ENCODE measurements at places on chromosomes 3 and 15.

GRCh38 chr3:156201411-156202405, 81.3 kb downstream of the KCNAB1 start:
- no peak for DNase-seq

- DNase-seq = no peak
These were observed 1.4 kb upstream of the ISG20 start for GRCh38 chr15:88637436-88637835.

DNA sequence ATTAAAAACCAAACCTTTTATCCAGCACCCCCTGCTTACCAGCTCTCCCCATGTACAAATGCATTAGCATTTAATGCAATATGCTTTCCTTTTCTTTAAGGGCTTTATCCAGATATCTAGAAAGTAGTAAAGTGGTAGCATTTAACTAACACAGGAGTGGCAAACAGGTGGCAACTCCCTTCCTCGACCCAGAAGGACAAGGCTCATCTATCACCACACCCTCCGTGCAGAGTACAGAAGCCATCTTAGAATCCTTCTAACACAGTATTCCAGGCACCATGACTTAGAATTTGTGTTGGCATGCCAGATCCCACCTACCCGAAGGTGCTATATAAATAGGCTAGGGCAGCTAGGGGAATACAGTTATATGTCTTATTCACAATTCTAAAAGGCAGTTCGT, 148.6 kb upstream of the NSMCE3 start:
- DNase-seq = no peak

- DNase-seq = no peak
These were observed 199.4 kb upstream of the TTC14 start for GRCh38 chr3:180402471-180403073.

DNA sequence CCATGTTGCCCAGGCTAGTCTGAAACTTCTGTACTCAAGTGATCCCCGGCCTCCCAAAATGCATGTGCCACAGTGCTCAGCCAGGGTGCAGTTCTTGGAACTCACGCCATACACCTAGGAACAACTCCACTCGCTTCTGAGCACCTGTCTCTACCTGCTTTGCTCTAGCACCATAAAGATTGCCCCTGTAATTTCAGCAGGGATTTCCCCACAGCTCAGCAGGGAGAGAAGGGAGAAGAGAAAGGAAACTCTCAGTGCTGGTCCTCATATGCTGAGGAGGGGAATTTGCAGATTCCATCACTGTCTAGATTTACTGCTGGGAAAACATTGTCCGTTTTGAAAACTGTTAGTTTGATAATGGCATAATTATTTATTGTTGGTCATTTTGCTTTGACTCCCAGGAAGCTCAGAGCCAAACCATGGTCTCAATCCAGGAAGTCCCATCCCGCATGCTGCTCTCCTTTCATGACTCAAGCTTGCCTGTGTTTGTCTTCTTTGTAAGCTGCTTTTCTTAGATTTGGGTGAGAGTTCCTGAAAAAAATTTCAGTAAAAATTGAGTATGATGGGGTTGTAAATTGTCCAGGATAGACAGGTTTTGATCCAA, 24.2 kb downstream of the TRIM71 start:
- no peak for DNase-seq

- no peak for DNase-seq
These were observed 52.2 kb upstream of the OSBPL11 start for GRCh38 chr3:125647318-125648014.

DNA sequence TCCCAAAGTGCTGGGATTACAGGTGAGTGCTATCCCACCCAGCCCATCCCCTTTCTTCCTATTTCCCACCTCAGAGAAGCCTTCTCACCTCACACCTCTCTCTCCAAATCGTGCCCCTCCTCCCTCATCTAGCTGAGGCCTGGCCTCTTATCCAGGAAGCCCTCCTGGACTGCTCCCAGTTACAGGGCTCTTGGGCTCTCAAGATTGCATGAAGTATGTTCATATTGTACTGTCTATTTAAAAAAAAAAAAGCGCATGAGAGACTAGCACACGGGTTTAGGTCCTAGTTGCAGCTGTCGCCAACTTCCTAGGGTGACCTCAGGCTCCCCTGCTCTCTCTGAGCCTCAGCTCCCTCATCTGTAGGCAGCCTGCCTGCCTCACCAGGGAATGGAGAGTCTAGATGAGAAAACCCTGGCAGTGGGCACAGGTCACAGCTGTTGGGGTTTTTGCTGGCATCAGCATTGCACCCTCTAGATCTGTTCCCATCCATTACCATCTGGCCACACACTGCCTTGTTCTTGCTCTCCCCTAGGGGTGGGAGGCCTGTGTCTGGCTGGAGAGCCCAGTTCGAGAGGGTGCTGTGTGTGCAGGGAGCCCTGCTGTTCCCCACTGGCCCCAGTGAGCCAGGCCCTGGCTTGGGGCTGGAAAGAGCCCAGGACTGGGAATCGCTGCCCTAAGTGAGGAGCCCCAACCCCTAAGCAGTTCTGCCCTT, 24.2 kb upstream of the C15orf39 start:
- no peak for DNase-seq

GRCh38 chr15:55016225-55016624, 180.5 kb downstream of the RSL24D1 start:
- no peak for DNase-seq

DNA sequence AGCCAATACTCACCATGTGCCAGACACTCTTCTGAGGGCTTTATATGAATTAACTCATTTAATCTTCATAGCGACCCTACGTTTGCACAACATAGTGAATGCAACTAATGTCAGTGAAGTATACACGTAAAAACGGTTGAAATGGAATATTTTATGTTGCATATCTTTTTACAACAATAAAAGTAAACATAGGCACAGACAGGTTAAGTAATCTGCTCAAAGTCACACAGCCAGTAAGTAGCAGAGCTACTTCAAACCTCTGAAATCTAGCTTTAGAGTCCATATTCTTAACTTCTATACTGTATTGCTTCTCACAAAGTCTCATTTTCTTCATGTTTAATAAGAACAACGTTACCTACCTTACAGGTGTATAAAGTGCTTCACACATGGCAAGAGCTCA, 1.6 kb downstream of the SEC11A start:
- no peak for DNase-seq

DNA sequence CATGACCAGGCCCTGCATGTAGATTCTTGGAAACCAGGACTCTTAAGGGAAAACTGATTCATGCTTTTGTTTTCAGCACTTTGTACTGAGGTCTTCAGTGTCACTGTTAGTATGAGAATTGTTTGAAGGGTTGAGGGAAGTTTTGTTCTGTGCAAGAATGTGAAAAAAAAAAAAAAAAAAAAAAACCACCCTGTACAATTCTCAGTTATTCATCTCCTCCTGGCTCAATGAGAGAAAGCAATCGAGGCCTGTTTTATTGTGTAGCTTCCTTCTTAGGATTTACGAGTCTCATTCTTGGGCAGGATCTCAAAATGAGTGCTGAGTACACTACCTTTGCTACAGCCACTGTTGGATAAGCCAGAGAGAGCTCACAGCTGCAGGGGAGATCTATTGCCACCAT, 469.5 kb downstream of the CNTN4 start:
- no peak for DNase-seq

DNA sequence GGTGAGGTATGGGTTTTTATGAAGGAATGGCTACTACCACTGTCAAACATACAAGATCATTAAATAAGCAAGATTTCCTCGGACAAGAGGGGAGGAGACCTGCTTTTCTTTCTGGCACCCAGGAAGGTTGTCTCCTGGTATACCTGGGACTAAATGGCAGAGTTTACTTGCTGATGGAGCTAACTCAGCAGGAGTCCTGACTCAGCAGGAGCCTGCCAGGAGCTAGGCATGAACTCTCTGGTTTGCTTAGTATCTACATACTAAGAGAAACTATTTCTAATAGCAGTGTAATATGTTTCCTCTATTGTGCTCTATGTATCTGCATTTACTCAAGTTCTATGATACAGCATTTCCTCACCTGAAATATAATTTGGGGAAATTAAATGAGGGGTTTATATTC, 404.2 kb downstream of the RSL24D1 start:
- DNase-seq = no peak

DNA sequence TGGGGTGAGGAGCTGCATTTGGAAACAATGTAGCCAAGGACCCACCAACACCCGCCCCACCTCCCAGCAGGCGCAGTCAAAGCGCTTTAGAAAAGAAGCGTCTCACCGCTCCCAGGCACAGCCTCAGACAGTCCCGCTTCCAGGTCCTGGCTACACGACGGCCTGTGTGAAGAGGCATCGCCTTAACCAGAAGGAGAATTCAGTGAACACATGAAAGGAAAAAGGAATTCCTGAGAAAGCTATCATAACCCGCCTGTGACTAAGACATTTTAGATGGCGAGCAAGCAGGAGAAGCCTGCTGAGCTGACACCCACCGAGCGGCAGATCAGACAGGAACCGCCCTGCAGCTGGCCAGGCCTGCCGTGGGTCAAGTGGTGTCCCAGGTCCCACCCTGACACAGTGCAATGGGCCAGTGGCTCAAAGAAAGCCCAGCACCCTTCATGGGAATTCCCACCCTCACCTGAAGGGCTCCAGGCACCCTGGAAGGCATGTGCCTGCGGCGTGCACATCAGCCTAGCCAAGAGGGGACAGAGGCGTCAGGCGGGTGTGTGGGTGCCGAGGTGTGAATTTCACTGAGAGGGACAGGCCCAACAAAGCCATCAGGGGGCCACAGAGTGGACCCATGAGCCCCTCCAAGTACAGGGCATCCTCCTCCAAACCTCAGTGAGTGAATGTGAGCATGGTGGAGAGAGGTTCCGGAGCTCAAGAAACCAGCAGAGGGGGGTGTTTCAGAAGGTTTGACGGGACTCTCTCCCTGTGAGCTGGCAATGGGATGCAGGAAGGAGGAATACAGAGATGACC, 144.8 kb downstream of the NSMCE3 start:
- DNase-seq = no peak

DNA sequence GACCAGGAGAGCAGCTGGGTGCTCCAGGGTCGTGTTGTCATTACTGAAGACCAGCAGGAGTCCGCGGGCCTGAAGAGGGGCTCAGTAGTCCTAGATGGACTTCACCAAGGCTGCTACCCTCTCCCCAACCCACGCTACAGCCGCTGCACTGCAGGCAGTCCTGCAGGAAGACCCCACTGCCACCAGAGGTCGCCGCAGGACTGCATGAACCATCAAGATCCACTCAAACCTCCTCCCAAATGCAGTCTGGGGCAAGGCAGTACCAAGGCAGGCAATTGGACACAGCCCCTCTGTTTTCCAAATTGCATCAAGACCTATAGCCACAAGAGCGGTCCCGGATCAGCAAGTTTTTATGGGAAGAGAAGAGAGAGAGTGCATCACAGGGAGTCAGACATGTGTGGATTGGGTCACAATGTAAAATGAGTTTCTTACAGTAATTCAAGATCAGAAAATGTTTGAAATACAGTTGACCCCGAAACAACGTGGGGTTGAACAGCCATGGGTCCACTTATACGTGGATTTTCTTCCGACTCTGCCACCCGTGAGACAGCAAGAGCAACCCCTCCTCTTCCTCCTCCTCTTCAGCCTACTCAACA, 46.7 kb downstream of the DZIP1L start:
- DNase-seq = peak; percentile 70

GRCh38 chr3:47752716-47753115, 29.0 kb downstream of the SMARCC1 start:
- DNase-seq = no peak

DNA sequence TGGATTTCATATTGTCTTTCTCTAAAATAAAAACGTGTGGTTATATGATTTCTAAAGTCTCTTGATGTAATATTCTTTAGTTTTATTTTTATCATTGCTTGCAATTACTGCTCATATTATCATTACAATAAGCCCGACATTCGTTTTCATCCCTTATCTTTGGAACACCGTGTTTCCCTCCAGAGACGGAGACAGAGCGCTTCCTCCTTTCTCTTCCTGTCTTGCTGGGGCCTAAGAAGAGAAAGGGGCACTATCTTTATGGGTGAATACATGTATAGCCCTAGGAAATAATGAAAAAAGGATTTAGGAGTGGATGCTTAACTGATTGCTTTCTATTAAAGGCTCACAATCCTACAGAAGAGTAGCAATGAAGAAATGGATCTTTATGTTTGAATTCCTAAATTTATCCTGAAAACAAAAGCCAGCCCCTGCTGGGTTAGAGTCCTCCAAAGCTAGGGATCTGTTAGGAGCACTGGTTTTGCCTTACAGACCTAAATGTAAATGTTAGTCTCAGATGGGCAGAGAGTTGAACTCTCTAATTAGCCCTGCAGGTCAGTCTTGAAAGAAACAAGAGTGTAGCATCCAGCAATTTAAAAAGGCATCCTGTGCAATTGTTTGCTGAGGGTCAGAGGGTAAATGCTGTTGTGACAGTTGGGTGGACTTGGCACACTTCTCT, 145.1 kb downstream of the TP63 start:
- DNase-seq = no peak

GRCh38 chr3:61979638-61980037, 393.7 kb downstream of the FEZF2 start:
- DNase-seq = no peak

DNA sequence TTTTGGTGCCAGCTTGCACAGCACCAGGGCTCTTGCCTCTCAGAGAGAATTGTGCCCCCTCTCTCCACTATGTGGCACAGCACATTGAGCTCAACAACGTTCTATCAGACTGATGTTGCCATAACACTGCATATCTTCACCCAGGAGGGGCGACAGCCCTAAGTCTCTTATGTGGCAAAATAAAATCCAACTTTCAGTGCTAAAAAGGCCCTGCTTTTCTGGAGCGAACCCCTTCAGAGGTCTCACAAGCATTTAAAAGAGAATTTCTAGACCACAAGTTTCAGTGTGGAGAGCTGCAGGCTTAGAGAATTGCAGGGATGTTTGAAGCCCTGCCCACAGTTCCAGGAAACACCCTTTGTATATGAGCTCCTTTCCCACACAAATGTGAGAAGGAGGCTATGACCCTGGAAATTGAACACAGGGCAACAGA, 85.5 kb downstream of the LIPC start:
- DNase-seq = no peak

DNA sequence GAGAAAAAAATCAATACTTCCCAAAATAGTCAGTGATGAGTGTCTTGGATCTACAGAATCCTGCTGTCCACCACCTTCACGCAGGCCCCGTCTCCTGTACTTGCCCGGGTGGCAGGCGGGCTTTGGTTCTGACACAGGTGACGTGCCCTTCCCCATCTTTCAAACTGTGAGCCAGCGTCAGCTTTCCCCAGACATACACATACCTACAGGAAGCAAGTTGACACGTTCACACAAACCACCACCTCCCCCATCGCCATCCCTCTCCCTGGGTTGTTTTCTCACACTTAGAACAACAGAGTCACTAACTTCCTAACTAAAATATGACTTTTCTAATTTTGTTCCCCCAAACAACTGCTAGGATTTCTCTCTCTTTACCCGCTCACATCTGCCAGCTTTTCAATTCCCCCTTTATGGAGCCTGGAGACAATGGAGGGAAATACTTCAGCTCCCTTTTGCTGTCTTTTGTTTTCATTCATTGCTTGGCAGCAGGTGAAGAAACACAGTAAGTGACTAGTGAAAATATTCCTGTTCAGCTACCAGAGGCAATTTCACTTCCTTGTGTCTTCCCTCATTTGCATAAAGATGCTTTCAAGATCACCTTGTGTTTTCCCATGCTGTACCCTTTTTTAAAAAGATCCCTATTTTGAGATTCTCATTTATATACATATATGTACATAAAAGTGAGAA, 248.3 kb downstream of the SLCO3A1 start:
- no peak for DNase-seq

- no peak for DNase-seq
These were observed at the start of gene GPR27 for GRCh38 chr3:71753701-71754609. Gene GPR27 (plus strand): TSS chr3:71753855. CDS start chr3:71754050, 195 bp downstream.

- DNase-seq = no peak
These were observed 74.1 kb downstream of the TRAK1 start for GRCh38 chr3:42165211-42165610.

GRCh38 chr3:195189821-195190220, 81.1 kb downstream of the XXYLT1 start:
- no peak for DNase-seq

- DNase-seq = no peak
These were observed 6.1 kb upstream of the DGKG start for GRCh38 chr3:186368176-186368575.

- DNase-seq = no peak
These were observed 821 bp downstream of the LINS1 start for GRCh38 chr15:100601163-100601562.
